ENCODE measurements at places on chromosomes 2 and 18.

GRCh38 chr2:112149866-112150435, 11.8 kb downstream of the FBLN7 start:
- no peak for DNase-seq

GRCh38 chr2:160977376-160977775, 182.9 kb upstream of the TANK start:
- no peak for DNase-seq

GRCh38 chr2:233407771-233408181, 53.5 kb downstream of the DGKD start:
- no peak for DNase-seq

DNA sequence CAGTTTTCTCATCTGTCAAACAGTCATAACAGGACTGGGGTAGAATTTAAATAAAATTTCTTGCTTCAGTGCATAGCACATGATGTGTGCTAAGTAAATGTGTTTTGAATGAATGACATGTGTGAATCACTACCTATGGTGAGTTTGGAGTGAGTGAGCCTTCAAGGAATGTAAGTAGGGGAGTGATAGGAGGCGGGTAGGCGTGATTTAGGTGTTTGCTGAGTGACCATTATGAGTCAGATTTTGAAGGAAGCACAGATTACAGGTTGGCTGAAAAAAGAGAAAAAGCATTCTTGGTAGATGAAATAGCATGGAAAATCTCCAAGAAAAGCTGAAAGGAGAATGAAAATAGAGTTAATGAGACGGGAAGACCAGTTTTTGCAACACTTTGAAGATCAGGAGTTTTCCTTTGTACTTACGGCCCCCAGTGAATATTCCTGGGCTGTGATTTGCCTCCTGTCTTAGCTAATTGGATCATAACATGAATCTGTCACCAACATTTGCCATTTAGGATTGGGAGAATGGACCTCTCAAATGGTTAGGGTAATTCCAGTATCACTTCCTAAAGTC, 136.9 kb upstream of the GATA6 start:
- peak; percentile 92 for DNase-seq

DNA sequence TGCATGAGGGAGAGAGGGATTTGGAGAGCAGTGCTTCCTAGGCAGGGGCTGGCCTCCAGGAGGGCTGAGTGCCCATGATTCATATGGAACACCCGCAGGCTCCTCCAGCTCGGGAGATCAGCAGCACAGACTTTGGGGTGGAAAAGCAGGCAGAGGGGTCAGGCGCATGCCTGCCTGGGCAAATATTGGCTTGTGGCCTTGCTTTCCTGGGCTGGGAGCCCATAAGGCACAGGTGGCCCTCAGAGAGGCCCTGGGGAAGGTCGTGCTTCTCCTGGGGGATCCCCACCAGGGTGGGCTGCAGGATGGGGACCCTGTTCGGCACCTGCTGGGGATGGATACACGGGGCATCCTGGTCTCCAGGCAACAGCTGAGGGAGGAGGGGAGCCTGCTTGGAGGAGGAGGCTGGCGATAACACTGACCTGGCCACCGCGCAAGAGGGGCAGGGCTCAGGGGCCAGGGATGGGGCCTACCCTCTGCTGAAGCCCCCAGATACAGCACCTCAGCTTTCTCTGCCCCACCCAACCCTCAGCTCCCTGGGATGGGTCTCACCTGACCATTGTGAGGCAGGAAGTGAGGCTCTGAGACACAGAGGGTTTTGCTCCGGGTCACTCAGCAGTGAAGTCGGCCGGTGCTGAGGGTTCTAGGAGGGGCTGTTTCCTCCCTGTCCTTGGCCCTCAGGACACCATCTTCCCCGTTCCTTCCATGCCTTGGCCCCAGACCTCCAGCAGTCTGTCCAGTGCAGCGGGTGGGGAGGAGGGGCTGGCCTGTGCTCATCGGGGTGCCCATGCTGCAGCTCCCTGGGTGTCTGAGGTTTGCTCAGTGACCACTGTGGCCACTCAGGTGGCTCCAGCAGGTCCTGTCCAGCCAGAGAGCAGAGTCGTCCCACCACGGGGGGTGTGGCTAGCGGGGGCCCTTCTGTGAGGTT, 12.0 kb downstream of the AQP12A start:
- DNase-seq = no peak

GRCh38 chr18:59994357-59994756, 94.6 kb downstream of the PMAIP1 start:
- DNase-seq = no peak

DNA sequence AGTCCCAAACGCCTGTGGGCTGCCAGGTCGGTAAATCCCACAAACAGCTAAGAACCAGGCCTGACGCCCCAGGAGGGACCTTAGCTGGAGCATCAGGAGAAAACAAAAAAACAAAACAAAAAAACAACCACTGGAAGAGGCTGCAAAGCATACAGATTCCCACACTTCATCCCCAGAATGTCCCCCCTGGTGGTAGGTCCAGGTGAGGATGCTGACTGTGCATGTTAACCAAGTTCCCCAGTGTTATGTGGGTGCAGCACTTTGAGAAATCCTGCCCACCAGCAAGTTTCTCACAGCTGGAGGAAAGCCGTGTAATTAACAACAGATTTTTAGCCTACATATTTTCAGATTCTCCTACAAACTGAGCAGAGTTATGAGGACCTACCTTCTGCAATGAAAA, 15.1 kb downstream of the ST3GAL5 start:
- DNase-seq = no peak

GRCh38 chr18:69725855-69726508, 221.7 kb downstream of the CD226 start:
- no peak for DNase-seq

DNA sequence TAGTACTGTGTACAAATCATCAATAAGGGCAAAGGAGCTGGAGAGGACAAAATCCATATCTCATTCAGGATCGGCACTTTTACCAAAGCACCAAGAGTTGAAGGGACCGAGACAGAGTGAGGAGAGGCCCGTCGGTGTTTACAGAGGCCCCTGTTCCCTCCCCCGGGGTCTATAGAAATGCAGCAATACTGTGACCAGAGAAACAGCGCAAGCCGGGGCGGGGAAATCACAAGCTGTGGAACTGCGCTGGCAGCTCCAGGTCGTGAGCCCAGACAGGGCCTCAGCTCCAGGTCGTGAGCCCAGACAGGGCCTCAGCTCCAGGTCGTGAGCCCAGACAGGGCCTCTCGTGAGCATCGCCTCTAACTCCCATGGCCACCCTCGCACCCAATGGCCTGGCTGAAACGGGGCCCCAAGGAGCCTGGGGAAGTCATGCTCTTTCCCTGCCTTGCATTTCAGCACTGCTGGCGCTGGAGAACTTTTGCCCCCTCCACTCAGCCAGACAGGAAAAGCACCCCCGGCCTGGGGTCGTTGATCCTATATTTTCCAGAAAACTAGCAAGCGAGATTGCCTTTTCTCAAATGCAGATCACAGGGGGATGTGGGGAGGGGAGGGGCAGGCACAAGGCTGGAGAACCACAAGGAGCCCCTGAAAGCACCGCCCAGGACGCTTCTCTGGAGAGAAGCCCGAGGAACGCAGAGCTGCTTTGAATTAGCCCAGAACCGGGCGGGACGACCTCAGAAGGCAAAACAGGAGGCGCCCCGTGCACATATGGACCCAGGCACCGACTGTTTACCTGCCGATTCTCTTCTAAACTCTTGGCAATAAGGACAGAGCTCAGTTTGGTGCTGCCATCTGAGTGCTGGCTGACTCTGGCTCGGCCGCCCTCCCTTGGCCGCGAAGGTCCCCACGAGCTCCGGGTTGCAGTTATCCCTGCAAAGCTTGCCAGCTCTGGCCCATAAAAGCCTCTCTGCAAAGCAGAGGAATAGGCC, 223.7 kb downstream of the ACKR3 start:
- no peak for DNase-seq

DNA sequence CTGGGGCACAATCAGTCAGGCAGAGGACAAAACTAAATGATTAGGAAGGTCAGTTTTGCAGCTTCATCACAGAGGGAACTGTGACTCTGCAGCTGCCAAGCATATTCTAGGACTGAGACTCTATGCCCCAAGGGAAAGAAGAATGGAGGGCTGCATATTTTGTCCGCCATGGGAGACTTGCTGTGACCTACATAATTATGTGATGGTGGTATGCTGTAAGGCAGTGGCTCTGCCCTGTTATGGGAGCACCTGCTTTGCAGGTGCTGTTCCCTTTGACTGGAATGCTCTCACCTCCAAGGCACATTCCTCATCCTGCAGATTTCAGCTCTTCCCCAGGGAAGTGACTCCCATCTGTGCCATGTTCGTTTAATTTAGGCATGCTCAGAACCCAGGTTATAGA, 261.9 kb upstream of the EPHA4 start:
- no peak for DNase-seq

DNA sequence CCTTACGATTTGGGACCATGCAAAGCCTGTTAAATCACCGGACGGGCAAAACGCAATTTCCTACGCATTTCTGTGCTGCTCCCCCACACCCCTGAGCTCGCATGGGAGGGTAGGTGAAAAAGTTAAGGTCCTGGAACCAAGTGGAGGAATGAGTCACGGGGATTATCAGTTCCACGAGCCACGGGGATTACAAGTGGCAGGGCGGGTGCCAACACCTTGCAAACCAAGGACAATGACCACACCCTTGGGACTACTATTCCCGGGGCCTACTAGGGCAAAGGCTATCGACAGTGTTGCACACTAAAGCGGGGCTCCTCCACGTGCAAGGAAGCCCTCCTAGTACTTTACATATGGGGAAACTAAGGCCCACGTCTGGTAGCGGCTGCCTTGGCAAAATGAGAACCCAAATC, 447 bp downstream of the RETSAT start:
- peak; percentile 39 for DNase-seq

- no peak for DNase-seq
These were observed 22.4 kb downstream of the GAREM2 start for GRCh38 chr2:26195040-26195984.

GRCh38 chr2:44537264-44537663, 175.5 kb downstream of the CAMKMT start:
- DNase-seq = no peak

DNA sequence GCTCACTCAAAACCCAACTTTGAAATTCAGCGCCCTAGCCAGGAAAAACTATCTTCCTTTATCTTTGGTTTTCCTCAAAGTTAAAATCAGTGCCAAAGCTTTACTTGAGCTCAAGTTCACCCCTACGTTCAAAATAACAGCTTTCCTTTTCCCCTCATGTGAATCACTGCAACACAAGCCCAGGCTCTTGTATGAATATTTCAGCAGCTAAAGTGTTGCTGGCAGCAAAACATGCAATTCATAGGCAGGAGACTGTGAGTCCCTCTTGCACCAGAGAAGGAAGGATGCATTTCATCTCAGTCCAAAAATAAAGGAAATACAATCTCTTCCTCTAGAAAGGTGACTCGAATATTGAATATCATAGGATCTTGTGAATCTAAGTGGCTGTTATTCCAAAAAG, 461.3 kb upstream of the SOX11 start:
- no peak for DNase-seq

DNA sequence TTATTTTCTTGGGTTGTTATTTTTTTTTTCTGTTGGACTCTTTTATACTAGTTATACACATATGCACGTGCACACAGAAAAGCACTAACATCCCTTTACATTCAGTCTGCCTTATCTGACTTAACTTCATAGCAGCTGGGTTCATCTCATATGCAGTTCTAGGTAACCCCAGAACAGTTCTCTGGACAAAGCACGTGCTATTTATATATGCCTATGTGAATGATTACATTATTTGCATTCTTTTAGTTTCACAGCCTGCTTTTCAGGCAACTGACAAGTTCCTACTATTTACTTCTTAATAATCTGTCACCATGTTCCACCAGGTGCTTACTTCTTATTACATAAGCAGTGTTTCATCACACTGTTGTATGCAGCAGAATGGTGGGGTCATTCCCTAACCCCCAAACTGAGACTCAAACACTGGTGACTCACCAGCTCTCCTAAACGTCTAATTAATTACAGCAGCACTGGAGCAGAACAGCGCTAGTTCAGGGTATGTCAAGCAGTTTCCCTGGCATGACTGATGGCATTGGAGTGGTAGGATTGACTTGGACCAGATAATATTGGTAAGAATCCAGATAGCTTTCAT, 372.8 kb downstream of the CLIP4 start:
- DNase-seq = no peak

DNA sequence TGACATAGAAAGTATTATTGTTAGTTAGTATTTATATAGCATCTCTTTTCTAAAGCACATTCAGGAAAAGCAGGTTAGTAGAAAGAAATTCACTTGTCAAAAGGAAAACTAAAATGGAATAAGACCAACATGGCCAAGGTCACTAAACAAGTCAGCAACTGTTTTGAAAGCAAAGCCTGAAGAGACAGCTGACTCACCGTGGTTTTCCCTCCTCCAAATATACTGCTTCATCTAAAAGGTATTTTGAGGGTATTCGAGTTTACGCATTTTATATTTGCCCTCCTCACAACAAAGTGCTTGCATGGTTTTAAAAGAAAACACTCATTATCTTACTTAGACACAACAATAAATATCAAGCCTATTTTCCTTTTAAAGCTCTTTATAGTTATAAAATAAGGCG, 24.0 kb downstream of the ZNF385B start:
- DNase-seq = peak; percentile 61

DNA sequence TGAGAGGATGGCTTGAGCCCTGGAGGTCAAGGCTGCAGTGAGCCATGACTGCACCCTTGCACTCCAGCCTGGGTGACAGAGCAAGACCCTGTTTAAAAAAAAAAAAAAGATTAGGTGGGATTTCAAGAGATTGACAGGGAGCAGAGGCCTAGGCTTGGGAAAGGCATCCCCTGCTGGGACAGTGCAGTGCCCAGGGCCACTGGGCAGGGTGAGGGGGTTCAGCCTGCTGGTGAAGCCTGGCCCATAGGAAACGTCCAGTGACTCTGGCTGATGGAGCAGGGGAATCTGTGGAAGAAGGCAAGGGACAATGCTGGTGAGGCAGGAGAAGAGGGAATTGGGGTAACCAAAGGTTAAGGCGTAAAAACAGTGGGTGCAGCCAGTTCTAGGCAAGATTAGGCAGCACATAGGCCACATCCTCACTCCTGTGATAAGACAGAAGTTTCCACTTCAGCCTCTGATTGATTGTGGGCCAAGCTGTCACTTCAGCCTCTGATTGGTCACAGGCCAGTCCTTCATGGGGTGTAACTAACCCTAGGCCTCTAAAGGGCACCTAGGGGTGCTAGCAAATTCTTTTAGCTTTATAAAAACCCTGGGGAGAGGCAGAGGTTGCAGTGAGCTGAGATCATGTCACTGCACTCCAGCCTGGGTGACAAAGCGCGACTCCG, 128.6 kb downstream of the MSH2 start:
- no peak for DNase-seq

DNA sequence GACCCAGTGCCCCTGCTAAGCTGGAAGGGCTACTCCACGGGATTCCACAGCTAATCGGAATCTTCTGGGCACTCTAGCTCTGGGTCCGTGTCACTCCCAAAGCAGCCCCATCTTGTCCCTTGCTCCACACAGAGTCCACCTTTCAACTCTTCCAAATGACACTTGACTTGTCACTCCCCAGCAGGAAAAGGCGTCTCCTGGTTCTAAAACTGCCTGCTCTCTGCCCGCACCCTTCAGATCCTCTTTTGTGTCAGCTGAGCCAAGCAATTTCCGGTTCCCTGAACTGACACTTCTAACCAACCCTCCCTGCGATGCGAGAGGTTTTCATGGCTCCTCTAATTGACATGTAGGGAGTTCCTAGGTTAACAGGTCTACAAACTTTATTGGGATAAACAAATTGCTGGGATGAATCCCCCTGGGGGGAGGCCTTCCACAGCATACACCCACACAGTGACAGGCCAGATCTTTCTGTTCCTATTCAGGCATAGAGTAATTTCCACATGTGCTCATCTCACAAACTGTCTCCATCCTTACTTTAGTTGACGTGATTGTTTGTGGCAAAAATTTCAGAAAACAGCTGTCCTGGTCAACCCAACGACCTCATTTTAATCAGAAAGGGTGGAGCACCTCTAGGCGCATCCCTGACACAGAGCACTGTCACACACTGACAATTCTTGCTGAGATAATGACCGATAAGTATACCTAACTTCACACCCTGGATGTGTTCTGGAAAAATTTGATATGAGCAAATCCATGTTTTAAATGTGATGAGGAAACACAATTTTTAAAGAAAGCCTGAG, 104.9 kb downstream of the RBMS1 start:
- DNase-seq = no peak

All from urothelium cell line (cell line).